ENCODE measurements at places on chromosomes 6 and 20. TPM values are rescaled to one million over a fixed set of nuclear protein-coding genes. Genes with fewer than 3 reads are reported as not detected.

The TBXT gene
- total RNA-seq = not detected

The BAK1 gene
- 27.9 TPM for total RNA-seq

The SRMS gene
- total RNA-seq = 0.26 TPM

The TMC2 gene
- total RNA-seq = not detected

The TOP1 gene
- total RNA-seq = 54.5 TPM

The UFL1 gene
- 39.6 TPM for total RNA-seq

The IRF4 gene
- total RNA-seq = 12.1 TPM

The TMEM170B gene
- total RNA-seq = 2.9 TPM

The OSTM1 gene
- 40.3 TPM for total RNA-seq

The LRRN4 gene
- total RNA-seq = not detected

The SLC22A2 gene
- not detected for total RNA-seq

The TUBB2B gene
- 2.8 TPM for total RNA-seq

The C6orf15 gene
- total RNA-seq = not detected

The SAMD3 gene
- 1.9 TPM for total RNA-seq

The TAF11 gene
- 18.4 TPM for total RNA-seq

The BNIP5 gene
- not detected for total RNA-seq

GRCh38 chr6:21149470-21149869 lies 444.1 kb upstream of the SOX4 start:
- no peak for DNase-seq

GRCh38 chr6:17966451-17966850 lies 21.0 kb downstream of the KIF13A start:
- no peak for DNase-seq

DNA sequence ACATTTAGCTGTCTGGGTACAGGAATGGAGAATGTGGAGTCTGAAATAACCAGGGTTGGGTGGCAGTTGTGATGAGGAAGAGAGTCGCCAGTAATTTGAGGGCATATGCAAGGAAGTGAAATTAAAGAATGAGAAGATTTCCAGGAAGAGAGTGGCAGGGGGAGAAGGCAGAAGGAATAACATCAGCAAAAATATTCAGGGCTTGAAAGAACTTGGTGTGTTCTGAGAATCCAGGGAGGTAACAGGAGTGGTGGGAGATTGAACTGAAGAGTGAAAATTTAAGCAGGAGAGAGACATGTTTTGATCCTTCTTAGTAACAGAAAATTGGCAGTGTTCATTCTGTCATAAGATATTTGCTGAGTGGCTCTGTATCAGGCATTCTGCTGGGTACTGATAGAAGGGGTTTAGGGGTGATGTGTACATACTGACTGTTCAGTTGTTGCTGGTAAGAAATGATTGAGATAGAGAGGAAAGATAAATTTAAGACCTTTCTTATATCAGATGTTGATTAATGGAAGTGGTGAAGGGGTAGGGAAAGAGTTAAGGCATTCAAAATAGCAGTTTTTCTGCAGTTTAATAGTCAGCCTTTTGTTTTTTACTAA lies 54.7 kb downstream of the PHF20 start:
- DNase-seq = no peak

GRCh38 chr20:44664131-44664530 lies 12.6 kb upstream of the ADA start:
- DNase-seq = no peak

GRCh38 chr20:1377984-1378734 lies 14.7 kb downstream of the FKBP1A start:
- peak; percentile 5 for DNase-seq

- peak; percentile 79 for DNase-seq
Measured at GRCh38 chr6:4647414-4648365, 128.5 kb upstream of the CDYL start.

DNA sequence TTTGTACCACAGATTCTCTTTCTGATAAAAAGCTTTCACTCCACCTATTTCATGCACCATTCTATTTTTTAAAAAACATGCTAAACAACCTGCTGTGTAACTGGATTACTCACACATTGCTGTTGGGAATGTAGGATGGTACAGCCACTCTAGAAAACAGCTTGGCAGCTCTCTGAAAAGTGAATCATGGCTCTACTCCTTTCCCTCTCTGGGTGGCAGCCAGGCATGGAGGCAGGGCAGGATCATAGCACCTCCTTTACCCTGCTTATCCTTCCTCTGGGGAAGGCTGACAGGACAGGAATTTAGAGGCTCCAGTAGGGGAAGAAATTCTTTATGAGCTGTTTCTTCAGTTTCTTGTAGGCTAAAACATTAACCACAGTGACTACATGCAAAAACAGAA lies 6.7 kb upstream of the VNN2 start:
- no peak for DNase-seq

DNA sequence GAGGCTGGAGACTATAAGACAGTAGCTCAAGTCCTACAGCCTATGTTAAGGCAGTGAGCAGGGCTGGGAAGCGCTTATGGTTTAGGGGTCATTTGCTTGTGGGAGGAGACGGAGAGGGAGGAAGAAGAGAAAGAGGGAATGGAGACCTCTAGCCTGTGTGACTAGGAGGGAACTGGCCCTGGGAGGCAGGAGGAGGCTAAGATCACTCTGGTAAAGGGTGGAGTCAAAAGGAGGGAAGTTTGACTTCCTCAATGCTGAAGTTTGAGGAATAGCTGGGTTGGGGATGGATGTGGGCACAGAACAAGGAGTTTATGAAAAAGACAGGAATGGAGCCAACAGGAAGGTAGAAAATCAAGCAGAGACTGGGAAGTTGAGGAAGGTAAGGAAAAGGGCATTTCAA lies 6.4 kb upstream of the BACH2 start:
- no peak for DNase-seq

DNA sequence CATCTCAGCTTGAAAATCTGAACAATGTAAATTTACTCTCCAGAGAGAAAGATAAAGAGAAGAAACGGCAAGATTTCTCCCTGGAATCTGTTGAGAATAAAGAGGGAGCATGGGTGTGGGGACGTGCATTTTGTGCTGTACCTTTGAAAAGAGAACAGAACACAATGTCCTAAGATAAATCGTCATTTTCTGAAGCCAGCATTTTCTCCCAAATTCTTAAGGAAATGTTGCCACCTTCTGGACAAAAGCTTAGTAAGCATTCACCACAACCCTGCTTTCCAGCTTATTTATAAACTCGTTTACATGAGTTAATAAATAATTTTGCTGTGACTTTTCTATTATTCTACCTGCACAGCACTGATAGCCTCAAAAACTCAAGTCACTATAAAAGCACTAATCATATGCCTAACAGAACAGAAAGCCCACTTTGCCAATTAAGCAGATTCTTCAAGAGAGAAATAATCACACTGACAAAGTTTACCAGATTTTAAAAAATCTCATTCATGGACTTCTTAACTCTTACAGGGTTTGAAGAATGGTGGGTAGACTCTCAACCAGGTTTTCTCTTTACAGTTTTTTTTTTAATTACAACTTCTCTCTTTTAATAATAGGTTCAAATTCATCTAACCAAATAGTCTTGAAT lies 155.8 kb downstream of the MBOAT1 start:
- DNase-seq = no peak

DNA sequence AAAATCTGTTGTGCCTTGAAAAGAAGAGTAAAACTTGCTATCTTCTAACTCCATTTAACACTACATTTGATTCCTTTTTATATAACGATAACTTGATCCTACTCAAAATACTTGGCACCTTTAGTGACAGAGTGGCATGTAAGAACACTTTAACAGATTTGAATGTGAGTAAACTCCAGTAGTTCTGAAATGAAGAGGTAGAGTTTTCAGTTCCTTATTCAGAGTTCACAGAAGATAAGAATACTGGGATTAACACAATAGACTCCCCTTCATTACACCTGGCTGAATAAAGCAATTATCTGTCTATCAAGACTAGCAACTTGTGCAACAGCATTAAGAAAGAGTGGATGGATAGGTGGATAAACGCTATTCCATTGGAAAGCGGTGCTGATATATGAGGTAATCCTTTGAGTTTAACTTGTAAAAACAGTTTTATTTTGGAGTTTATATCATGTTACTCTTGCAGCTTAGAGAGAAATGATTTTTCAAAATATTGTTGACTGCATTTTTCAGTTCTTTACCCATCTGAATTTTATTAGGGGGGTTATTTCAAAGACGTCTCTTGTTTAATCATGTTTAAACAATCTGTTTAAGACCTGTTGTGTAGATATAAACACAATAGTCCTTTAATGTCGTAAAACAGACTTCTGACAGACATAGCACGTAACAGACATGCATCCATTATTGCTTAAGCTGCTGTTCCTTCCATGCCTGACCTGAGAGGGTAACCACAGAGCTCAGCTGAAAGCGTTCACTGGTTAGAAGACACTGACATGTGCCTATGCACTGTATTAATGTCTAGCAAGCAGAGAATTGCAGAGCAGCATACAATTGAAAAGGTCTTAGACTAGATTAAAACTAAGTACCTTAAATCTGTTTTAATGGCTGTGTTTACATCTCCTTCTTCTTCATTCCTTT lies 102.4 kb upstream of the SUPT3H start:
- DNase-seq = no peak

DNA sequence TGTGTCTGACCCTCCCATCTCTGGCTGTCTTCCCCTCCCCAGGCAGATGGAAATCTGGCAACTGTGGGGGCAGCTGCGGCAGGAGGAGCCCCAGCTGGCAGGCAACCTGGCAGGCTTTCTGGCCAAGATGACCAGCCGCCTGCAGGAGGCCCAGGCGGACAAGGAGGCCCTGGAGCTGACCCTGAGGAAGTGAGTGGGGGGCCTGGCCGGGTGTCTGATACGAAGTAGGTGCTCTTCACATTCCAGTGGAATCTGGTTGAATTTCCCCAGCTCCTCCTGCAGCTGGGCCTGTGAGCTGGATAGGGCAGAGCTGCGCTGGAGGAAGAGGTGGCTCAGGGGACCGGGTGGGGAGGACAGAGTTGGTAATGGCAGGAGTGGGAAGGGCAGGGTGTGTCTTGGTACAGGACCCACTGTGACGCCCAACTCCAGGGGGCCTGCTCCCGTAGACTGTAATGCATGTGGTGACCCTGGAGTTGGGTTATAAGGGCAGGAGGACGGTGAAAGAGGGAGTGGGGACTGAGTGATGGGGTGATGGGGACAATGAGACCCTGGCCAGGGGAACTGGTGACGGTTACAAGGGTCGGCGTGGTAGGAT lies 19.7 kb downstream of the RAB44 start:
- no peak for DNase-seq

- no peak for DNase-seq
Measured at GRCh38 chr6:150719831-150720230, 120.1 kb downstream of the PLEKHG1 start.

- DNase-seq = no peak
Measured at GRCh38 chr20:45972500-45973183, 639 bp upstream of the ZNF335 start.

DNA sequence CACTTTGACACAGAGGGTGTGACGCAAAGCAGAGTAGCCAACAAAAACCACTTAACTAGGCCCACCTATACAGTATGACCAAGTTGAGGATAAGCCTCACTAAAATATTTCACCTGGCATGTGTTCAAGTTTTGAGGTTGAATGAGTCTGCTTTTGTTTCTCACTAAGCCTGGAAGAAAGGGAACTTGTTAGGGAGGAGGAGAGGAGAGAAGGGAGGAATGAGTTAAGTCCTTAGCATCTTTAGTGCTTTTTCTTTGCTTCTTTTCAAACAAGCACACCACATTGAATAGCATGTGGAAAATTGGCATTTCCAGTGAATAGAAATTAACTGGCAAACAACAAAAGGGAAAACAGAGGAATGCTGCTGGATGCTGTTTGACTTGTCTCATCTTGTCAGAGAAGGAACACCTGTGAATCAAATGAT lies 461.9 kb downstream of the GJA1 start:
- no peak for DNase-seq

DNA sequence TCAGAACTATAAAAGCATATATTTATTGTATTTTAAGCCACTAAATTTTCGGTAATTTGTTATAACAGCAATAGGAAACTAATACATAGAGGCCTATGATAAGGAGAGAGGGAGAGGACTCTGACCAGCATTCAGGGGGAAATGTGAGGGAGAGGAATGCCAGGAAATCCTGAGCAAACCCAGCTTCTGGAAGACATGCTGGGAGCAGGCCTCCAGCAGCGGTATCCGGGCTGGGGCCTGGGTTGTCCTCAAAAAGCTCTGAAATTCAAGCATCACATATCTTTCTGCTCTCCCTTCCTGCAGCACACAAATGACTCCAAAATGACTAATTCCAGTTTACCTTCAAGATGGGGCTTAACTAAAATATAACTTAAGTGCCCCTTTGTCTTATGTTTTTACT lies 33.4 kb upstream of the RIMS1 start:
- DNase-seq = no peak
